ENCODE measurements at places on chromosomes 7 and 10. TPM values are rescaled to one million over a fixed set of nuclear protein-coding genes. Genes with fewer than 3 reads are reported as not detected.

The OR2A1 gene
- polyA plus RNA-seq = 0.01 TPM

The PON1 gene
- polyA plus RNA-seq = not detected

The CLCN1 gene
- polyA plus RNA-seq = 0.73 TPM

The CC2D2B gene
- 0.18 TPM for polyA plus RNA-seq

The CTAGE4 gene
- polyA plus RNA-seq = 0.03 TPM

The SSC4D gene
- 1.3 TPM for polyA plus RNA-seq

The VIPR2 gene
- polyA plus RNA-seq = 1.3 TPM

The BAIAP2L1 gene
- polyA plus RNA-seq = 0.90 TPM

DNA sequence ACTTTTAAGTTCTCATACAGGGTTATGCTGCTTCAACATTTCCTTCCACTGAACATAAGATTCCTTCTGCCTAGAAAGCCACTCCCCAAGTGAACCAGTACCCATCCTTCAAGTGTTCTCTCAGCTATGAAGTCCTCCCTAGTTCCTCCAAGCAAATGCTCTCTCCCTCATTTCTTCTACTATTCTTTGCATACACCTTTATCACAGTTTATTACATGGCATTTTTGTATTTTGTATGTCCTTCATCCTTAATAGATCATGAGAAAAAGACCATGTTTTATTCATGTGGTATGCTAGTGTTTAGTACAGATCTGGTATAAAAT lies 1.9 kb downstream of the SYPL1 start:
- no peak for DNase-seq

GRCh38 chr7:20395104-20395503 lies 64.4 kb downstream of the ITGB8 start:
- DNase-seq = no peak

- no peak for DNase-seq
Measured at GRCh38 chr10:75115137-75115536, 3.7 kb downstream of the SAMD8 start.

DNA sequence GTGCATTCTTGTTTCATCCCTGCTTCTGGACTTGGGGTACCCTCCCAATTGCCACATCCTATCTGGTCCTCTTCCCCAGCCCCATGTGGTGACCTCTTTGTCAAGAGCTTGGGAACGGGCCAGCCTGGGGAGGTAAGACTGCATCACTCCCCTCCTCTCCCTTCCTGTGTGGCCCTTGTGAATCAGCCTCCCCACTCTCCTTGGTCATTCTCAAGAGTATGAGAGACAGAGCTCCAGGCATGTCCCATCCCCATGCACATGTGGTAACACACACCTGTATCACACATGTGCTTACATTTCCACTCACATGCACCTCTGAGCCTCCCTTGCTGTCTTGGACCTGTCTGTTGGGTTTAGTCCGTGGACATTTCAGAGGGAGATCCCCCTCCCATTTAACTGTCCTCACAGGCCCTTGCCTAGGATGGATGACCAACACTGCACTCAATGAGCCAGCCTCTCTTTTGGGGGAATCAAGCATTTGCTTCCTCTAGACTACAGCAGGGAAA lies 2.6 kb downstream of the MRPL43 start:
- DNase-seq = peak; percentile 31

DNA sequence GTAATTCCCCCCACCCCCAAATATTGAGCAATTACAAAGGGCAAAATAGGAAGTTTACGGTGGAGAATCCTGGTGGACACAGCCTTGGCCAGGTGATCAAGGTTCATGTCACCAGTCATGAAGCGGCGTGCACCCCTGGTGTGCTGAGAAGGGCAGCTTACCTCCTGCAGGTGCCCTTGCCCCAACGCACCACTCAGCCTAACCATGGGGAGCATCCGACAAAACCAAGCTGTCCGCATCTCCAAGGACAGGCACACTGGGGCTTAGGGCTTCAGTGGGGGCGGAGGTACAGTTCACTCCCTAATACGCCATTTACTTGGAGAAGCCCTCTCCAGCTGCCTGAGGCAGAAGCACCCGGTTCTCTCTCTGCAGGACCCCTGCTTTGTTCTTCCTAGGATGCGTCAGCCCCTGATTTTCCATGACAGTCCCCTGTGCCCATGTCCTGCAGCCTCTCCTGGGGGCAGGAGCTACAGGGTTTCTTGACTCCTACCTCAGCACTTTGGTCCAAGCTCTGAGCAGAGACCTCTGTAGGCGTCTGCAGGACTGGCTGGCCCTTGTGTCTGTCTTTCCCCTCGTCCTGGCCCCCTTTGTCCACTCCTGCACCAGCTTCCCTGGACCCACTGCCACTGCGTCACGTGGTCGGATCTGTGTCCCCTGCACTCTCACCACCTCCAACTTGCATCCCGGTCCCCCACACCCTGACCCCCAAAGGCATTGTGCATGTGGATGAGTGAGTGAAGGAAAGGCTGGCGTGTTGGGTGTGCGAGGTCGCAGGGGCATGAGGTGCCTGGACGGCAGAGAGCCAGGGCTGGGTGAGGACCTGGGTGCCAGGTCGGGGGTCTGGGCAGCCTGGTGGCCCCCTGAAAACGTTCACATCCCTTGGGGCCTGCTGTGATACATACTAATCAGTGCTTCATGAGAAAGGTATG lies 113.7 kb downstream of the LHPP start:
- no peak for DNase-seq

DNA sequence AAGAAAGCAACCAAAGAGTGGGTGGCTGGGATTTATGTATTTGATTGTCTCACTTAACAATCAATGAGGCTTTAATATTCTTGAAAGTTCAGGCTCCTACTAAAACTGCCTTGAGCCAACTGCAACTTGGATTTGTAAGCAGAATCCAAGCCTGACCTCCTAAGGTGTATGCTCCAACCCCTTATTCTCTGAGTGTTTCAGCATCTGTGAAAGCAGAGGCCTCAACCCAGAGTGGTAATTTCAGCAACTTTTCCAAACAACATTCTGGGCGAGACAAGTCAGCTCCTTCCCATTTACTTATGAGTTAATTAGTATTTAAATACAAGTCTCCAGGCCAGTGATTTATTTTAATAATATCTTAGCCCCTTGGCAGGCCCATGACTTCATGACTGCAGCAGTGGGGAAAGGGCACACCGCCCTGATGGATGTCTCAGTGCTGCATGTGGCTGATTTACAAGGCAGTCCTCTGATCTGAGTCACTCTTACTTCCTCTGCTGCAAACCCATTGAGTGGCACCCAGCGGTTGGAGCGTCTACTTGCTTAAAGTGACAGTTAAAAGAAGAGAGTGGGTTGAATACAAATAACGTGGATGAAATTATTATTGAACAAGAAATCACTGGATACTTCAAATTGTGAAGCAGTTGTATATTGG lies 209.1 kb downstream of the TRIL start:
- peak; percentile 63 for DNase-seq

DNA sequence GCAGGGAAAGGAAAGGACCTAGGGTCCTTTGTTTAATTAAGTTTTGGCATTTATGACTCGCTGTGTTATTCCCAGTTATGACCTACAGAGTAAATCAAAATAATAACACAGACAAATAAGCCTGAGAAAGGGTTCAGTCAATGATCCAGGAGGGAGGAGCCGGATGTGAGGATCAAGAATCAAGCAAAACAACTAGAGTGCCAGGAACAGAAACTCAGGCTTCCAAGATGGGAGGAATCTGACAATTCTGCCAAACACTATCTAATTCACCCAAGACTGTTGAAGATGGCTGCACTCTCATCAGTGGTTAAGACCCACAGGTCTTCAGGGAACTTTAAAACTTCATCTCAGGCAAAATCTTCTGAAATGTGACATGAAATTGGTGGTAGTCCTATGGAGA lies 50.3 kb upstream of the PIP4K2A start:
- no peak for DNase-seq

GRCh38 chr10:100907773-100908363 lies 4.9 kb upstream of the SLF2 start:
- DNase-seq = no peak

- no peak for DNase-seq
Measured at GRCh38 chr7:17369691-17370426, 71.4 kb downstream of the AHR start.

- peak; percentile 30 for DNase-seq
Measured at GRCh38 chr10:103870516-103870915, 15.1 kb upstream of the SH3PXD2A start.

- DNase-seq = no peak
Measured at GRCh38 chr7:112414855-112415490, 35.3 kb upstream of the IFRD1 start.

GRCh38 chr7:127799535-127800305 lies 147.7 kb downstream of the SND1 start:
- no peak for DNase-seq

DNA sequence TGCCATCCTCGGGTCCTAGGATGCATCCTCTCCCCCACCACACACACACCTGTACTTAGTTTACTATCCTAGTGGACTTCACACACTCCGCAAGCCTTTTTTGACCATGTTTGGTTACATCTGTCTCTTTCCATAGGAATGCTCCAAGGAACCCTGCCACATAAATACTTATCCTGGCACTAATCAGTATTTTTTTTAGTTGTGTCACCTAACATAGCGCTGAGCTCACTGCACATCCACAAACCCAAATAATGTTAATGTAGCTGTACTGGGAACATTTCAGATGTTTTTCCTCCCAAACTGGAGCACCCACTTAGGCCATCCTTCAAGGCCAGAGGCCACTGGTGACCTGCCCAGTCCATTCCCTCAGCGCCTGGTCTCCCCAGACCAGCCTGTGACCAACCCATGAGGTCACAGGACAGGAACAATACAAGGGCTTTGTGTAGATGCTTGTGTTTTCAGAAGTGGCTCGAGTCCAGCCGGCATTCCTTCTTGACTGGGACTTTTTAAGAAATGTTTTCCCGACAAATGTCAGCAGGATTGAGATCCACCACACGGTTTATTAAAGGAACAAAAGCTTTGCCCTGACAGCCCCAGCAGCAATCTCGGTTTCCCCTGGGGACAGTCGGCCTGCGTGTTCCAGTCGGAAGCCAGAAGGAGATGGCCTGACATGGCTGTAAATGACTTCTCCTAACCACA lies 181.4 kb downstream of the JCAD start:
- DNase-seq = no peak

DNA sequence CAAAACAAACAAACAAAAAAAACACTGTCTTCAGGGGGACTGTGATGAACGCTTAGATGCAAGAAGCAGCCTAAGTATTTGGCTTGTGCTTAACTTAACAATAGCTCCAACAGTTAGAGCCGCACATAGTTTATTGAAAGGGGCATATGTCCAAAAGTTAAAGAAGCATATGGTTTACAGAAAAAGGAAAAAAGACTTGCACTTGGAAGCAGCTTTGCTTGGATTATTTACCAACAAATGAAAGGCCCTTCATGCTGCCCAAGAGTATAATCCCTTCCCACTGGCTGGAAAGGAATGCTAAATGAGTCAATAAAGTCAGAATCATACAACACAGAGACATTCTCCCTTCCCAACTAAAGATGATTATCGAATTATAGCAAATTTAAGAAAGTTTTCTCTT lies 77.9 kb downstream of the GLI3 start:
- DNase-seq = no peak

- no peak for DNase-seq
Measured at GRCh38 chr7:51929818-51930217, 613.2 kb upstream of the COBL start.

- no peak for DNase-seq
Measured at GRCh38 chr7:47574482-47575329, 7.2 kb downstream of the TNS3 start.

DNA sequence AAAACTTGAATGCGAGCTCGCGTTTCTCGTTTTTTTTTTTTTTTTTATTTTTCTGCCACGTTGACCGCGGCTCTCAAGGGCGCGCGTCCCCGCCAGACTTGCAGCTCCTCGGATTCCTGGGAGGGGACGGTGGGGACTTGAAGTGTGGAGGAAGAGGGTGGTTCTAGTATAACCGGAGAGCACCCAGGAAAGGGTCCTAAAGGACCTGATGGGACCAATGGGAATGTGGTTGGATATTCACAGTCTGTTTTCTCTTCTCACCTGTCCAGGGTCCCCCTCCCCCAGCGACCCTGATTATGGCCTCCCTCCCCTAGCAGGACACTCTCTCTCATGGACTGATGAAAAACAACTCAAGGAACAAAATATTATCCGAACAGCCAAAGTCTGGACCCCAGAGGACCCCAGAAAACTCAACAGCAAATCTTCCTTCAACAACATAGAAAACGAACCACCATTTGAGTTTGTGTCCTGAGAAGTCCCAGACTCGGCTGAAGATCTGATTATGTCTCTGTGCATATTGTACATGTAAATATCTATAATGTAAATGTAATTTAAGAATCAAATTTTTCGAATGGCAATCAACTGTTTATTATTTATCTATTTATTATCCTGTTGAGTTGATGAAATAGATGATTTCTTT lies 1.4 kb downstream of the PTF1A start:
- DNase-seq = no peak

- no peak for DNase-seq
Measured at GRCh38 chr10:68981074-68981473, 7.5 kb upstream of the KIFBP start.

Data from psoas muscle (tissue), 8 donors.